ENCODE measurements at places on chromosomes 1 and 21.

GRCh38 chr1:236160540-236161127 is 18.3 kb downstream of the GPR137B start:
- DNase-seq = no peak

DNA sequence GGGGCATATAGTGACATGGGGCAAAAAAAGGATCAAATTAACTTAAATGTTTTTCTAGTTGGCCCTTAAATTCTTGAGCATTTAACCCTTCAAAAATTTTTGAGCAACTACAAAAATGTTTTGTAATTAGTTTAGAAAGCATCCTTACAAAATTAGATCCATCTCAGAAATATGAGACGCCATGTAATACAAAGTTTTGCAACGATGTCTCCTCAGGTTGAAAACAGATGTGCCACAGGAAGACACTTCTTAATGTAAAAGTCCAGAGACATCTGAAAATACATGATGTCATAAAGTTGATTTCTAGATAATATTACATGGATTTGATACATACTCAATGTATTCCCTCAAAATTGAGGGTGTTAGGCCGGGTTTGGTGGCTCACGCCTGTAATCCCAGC is 37.5 kb downstream of the CD46 start:
- DNase-seq = no peak

- no peak for DNase-seq
These were observed 6.3 kb upstream of the ADAMTS5 start for GRCh38 chr21:26973226-26973625.

DNA sequence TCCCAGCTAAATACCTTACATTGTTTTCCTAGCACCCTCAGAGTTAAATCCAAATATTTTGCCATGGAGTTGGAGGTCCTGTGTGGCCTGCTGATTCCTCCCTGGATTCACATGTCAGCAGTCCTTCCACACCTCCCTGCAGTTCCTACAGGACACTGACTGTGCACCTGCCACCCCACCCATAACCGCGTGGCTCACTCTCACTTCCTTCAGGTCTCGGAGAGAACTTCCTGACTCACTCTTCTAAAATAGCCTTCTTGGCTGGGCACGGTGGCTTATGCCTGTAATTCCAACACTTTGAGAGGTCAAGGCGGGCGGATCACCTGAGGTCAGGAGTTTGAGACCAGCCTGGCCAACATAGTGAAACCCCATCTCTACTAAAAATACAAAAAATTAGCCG is 8.4 kb upstream of the CAMTA1 start:
- no peak for DNase-seq

DNA sequence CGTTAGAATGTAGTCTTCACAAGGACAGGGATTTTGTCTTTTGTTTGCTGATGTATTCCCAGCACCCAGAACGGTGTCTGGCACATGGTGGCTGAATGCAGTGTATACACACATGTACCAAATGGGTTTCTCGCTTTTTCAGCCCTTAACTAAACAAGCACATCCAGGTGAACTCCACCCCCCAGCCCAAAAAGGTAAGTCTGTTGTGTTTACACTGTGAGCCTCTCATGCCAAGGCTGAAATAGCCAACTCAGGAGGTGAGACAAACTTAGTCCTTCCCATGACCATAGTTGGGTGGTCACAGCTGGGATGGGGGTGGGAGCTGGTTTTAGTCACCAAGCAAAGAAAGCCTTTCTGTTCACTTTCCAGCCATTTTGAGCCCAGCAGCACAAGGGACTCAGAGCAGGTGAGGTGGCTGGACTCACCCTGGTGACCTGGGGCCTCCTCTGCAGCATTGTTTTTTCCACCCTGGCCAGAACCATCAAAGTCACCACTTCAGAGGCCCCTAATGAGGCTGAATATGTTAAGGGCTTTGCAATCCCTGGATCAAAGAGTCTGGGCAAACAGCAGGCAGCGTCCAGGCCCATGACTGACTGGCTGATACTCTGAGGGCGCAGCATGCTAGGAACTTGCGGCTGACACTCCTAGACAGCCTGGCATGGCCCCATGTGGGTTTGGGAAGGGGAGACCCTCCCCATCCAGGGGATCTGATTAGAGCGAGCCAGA is 8.7 kb downstream of the TENT5B start:
- no peak for DNase-seq

DNA sequence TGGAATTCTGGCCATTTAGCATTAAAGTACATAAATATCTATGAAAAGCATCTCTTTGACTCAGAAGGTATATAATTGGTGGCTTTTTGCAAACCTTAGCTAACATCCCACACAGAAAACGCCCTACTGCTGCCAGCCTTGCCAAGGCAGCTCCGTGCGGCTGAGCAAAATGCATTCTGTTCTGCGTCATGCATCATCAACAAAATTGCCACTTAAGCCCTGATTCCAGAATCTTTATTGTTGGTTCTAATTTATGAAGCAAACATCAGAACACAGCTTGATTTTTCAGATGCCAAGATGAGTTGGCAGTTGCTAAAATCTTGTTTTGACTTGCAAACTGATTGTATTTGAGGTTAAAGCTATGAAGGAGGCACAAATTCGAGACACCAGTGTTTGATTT is 314.9 kb upstream of the DEPDC1 start:
- DNase-seq = no peak
